Stimulated activated CD8-positive, alpha-beta memory T cell treated with anti-CD3 and anti-CD28 coated beads, Interleukin-12 subunit alpha, Interleukin-12 subunit beta, amount 100 ng/mL, for 4 hours (primary cell): ENCODE measurements at places on chromosomes 5 and 9.

- no peak for DNase-seq
Measured at GRCh38 chr5:176851871-176852658, 41.7 kb downstream of the UNC5A start.

GRCh38 chr9:133843751-133844397, 105.7 kb upstream of the SARDH start:
- no peak for DNase-seq

DNA sequence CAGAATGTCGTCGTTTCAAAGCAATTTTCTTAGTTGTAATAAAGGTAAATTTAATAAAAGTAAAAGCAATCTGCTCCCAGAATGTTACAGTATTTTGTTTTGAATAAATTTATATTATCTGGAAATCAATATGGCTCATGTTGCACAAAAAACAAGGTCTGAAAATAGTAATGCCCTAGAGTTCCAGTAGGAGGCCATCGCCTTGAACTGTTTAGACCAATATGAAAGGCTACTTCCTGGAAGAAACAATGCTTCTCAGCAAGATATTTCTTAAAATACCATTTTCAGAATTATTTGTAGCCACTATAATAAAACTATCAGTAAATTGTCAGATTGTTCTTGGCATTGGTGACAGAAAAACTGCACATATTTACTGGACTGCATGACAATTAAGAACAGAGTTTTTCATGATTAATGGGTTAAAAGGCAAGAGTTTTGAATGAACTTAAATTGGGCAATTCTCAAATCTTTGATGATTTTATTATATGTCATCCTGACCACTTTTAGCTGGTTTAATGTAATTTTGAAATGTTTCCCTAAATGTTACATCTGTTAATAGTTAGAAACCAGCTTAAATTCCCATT, 153.2 kb downstream of the COMMD10 start:
- no peak for DNase-seq

DNA sequence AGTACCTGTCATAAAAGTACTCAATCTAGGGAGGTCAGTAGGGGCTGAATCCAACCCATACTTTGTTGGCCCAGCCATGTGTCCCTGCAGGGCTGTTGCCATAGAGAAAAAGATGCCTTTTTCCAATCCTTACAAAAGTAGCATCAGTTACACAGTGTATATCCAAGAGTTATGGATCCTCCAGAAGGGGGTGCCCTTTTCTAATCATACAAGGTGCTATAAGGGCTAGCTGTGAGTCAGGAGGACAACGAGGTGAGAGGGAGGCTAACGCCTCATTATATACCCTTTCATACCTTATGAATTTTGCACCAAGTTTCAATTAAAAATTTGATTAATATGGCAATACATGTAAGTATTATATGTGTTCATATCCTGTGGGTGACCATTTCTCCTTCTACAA, 4.8 kb downstream of the KIAA0825 start:
- DNase-seq = no peak

- no peak for DNase-seq
Measured at GRCh38 chr9:116181853-116182610, 28.4 kb downstream of the PAPPA start.

DNA sequence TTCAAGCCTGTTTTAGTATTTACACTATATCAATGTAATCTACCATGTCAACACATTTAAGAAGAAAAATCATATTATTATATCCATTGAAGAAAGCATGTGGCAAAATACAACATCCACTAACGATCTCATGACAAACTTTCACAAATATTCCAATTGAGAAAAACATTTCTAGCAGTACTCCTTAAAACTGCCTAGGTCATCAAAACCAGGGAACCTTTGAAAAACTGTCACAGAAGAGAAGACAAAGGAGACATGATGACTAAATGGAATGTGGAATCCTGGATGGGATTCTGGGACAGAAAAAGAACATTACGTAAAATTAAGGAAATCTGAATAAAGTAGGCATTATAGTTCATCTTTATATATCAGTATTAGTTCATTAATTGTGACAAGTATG, 1091.3 kb upstream of the CDH6 start:
- no peak for DNase-seq

DNA sequence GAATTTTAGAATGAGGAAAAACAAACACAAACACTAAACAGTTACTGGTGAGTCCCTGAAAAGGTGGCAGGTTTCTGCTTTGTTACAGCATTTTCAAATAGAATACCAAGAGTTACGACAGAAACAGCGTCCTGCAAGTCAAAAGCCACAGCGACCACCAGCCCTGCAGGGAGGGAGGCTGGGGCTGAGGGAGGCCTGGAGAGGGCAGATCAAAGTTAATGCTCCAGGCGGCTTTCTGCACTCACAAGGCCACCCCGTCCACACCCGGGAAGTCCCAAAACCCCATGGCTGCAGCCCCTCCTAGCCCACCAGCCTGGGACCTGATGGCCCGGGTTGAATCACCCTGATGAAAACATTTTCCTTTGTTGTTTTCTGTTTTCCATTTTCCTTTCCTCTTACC, 29.3 kb downstream of the COL23A1 start:
- DNase-seq = no peak

DNA sequence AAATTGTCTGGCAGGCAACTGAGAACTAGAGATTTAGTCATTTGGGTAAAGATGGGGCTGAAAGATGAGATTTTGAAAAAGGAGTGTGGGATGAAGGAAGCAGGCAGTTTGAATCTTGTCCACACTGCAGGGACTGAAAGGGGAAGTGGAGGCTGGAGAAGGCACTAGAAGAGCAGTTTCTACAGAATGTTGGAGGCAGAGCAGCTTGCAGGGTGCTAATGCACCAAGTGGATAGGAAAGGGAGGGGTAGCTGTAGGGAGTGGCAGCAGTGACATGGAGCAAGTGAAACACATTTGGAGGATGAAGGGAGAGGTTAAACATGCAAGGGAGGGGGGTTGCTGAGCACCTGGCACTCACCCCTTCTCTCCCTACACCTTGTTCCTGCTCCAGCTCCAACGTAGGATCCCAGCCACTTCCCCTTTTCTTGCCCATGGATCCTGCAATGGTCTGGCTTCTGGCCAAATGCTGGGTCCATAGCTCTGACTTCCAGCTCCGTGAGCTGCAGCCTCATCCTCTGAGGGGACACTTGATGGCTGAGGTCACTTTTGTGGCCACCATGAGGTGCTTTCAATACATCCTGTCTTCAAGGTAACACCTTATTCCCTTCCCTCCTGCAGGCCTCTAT, 30.0 kb upstream of the FGD3 start:
- DNase-seq = no peak

DNA sequence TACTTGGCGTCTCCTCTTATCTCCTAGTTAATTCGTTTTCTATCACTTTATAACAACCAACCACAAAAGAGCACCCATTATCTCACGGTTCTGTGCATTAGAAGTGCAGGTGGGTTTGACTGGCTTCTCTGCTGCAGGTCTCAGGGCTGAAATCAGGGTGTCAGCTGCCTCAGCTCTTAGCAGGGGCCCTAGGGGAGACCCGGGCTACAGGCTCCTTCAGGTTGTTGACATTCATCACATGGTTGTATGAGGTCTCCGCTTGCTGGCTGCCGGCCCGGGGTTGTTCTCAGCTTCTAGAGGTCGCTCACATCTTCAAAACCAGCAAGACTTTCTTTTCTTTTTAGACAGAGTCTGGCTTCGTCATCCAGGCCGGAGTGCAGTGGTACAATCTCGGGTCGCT, 2.9 kb upstream of the ZMYND19 start:
- DNase-seq = no peak
